ENCODE measurements at places on chromosomes 4 and X.
A peak's percentile ranks its signal among the peaks of the same experiment; 100 is the strongest.

DNA sequence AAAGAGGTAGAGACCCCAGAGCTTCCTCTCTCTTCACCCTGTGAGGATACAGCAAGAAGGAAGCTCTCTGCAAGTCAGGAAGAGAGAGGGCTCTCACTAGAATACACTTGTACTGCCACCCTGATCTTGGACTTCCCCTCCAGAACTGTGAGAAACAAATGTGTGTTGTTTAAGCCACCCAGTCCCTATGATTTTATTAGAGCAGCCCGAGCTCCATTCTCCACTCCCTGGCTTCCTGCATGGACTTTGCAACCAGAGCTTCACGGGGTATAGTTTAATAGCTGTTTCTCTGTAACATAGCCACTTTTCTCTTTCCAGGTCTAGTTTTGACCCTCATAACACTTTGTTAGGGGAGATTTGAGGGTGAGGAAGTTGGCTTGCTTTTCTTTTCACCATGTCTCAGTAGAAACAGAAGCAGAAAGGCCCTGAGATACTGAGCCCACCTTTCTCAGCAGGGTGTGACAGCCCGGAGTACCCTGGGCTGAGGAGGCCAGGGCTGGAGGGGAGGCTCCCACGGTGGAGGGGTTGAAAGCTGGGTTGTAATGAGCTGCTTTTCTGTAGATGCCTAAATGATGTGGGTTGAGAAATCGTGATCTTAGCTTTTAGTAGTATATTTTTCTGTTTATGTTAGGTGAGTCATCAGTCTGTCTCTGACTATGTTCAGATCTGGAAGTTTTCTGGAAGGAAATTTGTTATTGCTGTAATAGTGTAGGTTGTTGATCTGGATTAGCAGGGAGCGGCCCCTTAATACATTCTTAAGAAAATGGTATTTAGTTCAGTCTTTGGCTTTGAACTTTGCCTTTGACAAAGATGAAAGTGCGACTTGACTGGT lies 118.6 kb downstream of the PTTG2 start:
- DNase-seq, result no peak

GRCh38 chrX:11010476-11010875 lies 100.7 kb upstream of the HCCS start:
- DNase-seq, result no peak

DNA sequence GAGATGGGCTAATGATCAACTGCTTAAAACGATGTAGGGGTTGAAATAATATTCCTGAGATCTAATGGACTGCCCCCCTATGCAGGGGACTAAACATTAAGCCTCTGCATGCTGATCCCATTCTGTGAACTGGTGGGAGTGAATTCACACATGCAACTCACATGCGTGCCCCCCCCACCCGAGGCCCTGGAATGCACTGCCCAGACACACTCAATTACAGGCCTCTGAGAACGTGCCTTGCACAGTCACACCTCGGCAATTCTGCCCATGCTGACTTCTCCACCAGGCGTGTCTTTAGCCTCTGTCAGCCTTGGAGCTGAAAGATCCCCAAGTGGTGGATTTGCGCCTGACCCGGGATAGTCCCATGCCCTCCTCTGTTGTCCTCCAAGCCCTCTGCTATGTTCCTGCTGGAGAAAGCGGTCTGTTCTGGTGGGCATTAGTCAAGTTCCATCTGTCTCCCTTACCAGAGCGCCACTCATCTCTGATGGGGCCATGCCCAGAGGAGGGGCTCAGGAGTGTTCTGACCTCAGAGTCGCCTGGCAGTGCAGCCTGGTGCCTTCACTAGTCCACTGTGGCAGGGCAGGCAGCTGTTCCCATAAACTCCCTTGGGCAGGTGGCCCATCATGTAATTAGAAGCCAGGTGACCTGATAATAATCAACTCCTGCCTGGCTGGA lies 86.5 kb downstream of the DRD5 start:
- no peak for DNase-seq

GRCh38 chrX:84123585-84123984 lies 64.4 kb downstream of the RPS6KA6 start:
- no peak for DNase-seq

DNA sequence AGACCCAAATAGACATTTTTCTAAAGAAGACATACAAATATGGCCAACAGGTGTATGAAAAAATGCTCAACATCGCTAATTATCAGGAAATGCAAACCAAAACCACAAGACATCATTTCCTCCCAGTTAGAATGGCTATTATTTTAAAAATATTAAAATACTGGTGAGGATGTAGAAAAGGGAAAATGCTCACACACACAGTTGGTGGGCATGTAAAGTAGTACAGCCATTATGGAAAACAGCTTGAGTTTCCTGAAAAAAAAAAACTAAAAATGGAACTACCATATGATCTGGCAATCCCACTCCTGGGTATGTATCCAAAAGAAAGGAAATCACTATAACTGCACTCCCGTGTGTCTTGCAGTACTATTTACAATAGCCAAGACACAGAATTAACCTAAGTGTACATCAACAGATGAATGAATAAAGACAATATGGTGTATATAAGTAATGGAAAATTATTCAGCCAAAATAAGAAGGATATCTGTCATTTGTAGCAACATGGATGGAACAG lies 128.9 kb upstream of the DKK2 start:
- no peak for DNase-seq

DNA sequence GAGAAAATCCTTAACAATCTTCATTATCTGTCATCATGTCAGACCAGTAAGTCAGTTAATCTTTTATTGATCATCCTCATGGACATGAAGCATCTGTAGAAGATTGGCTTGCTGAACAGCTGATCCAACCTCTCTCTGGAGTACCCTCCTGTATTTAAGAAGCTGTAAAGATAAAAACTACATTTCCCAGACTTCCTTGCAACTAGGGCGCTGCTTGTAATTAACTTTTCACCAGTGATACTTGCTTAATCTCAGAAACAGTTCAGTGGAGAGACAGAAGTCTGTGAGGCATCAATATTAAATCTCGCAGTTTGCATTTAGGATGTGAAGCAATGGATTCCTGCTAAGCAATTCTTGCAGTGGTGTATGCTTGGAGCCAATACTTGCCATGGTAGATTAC lies 36.0 kb upstream of the SMARCA5 start:
- DNase-seq, result no peak

DNA sequence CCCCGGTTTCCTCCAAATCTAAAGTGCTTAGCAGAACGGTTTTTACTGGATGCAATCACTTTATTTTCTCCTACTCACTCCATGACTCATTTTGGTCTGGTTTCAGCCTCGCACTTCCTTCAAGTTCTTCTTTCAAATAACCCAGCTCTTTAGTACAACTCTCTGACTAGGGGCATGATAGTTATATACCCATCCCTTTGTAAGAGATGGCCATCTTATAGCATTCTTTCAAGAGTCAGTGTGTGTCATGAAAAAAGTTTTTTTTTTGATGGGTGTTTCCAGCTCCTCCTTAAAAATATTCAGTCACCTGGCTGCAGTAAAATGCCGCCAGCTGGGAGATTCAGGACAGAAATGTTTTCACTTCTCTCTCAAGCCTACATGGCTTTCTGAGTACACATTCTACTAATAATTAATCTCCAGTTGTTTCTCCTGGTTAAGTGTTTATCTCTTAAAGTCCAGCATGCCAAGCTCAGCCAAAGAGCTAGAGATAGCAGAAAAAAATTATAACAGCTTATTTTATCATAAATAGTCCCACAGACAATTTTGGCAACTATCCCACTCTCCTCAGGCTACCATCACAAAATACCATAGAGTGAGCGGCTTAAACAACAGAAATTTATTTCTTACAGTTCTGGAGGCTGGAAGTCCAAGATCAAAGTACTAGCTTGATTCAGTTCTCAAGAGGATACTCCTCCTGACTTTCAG lies 139.3 kb downstream of the GASK1B start:
- no peak for DNase-seq

DNA sequence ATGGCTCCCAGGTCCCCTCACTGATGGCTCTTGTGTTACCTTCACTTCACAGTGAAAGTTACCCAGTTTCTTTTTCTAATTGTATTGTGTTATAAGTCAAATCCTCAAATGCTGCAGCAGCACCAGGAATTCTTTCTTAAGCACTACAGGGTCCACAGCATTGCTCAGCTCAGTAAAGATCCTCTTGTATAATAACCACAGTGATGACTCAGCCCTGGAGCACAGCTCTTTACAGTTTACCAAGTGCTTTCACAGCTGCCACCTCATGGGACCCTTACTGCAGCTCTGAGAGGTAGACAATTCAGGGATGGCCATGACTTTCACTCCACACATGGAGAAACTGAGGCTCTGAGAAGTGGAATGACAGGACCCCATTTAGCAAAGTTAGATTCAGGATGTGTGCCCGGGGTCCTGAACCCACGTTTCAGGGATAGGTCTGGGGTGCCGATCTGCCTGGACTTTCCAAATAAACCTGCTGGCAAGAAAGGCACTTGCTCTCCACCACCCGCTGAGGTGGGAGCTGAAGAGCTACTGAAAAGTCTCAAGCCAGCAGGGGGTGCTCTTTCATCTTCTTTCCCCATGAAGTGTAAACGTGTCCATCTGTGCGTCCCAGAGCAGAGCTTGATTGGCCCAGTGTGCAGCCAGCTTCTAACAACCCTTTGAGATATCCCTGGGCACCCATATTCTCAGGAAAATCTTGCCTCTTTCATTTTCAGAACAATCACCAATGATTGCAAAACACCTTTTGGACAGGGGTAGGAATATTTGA lies 35.7 kb upstream of the GABRQ start:
- no peak for DNase-seq

DNA sequence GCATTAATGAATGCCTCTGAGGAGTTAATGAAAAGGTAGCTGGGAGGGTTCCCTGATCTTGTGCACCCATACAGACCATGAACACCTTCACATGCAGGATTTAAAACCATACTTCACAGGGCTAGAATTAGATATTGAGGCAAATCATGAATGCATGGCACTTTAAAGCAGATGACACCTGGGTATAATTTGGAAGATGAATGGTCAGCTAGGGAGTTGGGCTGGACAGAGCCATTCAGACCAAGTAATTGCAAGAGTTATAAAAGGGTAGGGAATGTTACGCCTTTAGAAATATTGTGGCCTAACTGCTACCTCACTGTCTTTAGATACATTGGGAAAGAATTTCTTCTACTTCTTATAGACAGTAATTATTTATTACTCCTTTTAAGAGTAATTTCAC lies 89.1 kb upstream of the ZNF827 start:
- no peak for DNase-seq

- DNase-seq, result peak; percentile 1
Observed at GRCh38 chrX:119118780-119119395, 8.7 kb downstream of the KIAA1210 start.

GRCh38 chr4:88807499-88807898 lies 109.9 kb upstream of the NAP1L5 start:
- DNase-seq, result no peak

DNA sequence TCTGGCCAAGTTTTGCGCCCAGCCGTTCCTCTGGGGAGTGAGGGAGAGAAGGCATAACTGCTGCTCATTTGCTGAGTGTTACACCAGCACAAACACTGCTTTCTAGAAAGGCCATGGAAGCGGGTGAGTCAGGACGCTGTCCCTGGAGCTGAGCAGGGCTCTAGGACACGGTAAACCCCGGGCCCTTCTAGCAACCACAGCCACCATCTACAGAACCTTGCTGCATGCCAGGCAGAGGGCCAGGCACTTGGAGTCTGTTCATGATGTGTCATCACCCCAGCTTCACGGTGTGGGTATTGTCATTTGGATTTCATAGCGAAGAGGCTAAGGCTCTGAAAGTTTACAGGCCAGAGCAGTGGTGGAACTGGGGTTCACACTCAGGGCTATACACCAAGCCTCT lies 31.8 kb upstream of the C4orf50 start:
- no peak for DNase-seq

DNA sequence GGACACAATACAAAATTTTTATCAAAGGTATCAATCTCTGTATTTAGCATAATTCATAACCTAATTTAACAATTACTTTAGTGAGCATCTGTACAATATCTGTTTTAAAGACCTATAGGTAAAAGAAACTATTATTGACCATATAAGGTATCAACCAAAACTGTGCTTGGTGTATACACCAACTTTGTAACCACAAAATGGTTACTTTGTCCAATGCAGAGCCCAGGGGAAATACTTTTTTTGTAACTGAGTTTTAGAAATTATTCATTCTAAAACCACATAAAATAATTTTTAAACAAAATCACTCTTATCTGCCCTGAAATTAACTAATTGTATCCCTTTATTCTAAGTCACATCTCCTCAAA lies 5.0 kb downstream of the CXXC4 start:
- DNase-seq, result no peak

GRCh38 chr4:8846826-8847225 lies 24.8 kb downstream of the HMX1 start:
- no peak for DNase-seq

- DNase-seq, result no peak
Observed at GRCh38 chrX:117969782-117970181, 146.8 kb downstream of the KLHL13 start.

DNA sequence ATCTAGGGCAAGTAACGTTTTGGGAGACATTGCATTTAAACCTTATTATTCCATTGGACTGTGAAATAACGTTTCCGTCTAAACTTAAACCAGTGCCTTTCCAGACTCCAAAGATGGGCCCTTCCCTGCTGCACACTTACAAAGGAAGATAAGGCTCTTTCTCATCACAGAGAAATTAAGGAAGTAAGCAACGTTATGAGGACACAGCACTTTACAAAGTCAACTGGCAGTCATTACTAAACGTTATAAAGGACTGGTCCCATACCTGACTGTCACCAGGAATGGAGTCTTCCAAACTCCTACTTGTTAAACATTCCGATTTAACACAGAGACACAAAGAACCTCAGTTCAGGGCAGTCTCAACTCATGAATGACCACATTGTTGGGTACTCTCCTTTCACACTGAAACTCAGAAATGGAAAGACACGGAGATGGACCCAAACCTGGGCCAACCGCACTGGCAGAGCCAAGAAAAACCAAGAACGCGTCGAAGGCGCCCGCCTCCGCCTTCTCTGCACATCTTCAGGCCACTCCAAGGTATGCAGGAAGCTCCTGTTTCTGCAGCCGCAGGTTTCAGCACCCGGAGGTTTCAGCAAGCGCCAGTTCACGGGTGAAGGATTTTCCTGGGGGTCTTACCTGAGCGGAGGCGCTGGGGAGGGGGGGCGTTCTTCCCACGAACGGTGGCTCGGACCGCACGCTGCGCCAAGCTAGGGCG lies 670 bp downstream of the PAPSS1 start:
- no peak for DNase-seq

DNA sequence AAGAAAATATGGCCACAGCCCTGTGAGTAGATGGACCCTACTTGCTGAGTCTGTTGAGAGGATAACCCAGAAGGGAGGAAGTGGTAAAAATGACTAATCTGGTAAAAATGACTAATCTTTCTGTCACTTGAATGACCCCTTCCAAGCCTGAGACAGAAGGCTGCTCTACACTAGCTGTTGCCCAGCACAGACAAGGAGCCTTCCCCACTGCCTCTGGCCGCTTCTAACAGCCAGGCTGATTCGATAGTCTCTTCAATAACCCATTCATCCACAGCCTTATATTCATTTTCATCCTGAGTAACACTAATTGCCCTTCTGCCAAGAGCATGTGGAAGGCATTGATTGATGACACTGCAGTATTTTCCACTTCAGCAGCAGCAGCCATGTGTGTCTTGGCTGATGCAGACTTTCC lies 18.4 kb downstream of the MAGEB17 start:
- no peak for DNase-seq
